ENCODE measurements at places on chromosomes 16 and 17.

DNA sequence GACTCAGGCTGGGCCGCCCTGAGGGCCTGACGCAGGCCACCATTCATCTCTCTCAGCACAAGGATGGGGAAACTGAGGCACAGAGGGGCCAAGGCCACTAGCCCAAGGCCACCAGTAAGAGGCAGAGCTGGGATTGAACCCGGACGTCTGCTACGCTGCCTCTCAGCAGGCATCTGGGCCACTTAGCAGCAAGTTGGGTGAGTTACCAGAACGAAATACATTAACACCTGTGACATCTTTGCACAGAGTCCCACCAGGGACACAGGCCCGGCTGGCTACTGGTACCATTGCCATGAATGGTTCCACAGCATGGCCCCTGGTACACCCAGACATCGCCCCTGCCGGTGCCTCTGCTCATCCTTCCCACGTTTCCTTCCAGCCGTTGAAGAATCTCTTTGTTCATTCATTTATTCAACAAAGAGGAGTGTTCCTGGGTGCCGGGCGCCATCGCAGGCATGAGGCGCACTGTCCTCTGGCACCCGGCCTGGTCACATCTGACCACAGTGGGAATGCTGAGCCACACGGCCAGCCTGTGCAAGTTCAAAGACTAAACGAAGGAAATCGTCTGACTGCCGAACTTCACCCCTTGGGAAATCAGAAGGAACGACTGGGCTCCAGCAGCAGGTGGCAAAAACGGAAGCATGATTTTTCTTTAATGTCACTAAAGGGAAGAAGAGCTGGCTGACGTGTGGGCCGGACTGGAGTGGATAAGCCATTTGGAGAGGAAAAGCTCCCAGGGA lies 7.4 kb upstream of the ZNF469 start:
- no peak for DNase-seq

DNA sequence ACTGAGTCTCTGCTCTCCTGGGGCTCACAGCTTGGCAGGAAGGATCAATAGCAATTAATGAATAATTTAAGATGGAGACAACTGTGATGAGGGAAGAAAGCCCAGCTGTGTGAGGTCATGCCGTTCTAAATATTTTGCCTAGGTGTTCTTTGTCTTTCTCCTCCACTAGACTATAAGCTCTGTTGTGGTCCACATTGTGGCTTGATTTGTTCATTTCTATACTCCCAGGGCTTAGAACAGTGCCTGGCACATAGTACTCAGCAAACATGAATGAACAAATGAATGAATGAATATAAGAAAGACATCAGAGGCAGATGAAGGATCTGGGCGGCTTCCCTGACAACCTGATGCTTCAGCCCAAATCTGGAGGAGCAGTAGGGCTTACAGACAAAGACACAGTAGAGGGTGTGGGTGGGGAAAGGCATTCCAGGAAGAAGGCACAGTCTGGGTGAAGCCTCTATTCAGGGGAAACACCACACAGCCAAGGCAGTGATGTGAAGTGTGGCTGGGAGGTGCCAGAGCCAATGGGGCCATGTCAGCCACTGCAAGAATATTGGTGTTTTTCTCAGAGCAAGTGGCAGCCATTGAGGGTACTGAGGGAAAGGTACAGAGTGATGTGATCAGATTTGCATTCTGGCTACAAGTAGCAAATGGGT lies 8.3 kb downstream of the CDH13 start:
- no peak for DNase-seq

- no peak for DNase-seq
Observed at GRCh38 chr16:86240716-86241363, 269.5 kb upstream of the FOXF1 start.

DNA sequence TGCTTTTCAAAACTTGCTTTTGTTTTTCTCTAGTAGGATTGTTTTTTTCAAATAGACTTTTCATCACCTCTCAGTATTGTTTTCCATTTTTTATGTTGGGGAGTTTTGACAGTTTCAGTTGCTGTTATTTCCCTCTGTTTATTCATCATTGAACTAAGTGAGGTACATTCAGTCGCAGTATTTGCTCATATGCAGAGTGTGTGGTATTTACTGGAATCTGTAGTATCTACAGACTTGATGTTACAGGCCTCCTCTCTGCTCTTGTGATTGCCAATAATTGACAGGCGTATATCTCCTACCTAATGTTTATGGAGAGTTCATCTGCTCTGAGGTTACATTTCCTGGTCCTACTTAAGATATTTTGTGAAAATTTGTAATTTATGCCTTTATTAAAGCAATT lies 49.6 kb downstream of the COX10 start:
- no peak for DNase-seq

DNA sequence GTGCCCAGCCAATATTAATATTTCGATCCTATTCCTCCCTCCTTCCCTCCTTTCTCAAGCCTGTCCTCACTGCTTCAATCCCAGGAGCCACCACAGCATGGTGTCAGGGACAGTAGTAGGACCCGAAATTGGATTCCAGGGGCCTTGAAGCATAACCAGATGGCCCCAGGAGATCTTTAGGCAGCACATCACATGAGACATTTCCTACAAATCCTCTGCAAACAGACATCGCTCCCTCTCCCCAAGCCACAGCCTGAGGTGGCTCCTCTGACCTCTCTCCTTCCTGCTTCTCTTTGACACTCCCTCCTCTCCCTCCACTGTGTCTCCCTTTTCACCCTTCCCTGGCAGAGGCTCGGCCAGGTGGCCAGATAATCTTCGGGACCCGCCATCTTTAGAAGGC lies 76.6 kb downstream of the BMERB1 start:
- DNase-seq: no peak

DNA sequence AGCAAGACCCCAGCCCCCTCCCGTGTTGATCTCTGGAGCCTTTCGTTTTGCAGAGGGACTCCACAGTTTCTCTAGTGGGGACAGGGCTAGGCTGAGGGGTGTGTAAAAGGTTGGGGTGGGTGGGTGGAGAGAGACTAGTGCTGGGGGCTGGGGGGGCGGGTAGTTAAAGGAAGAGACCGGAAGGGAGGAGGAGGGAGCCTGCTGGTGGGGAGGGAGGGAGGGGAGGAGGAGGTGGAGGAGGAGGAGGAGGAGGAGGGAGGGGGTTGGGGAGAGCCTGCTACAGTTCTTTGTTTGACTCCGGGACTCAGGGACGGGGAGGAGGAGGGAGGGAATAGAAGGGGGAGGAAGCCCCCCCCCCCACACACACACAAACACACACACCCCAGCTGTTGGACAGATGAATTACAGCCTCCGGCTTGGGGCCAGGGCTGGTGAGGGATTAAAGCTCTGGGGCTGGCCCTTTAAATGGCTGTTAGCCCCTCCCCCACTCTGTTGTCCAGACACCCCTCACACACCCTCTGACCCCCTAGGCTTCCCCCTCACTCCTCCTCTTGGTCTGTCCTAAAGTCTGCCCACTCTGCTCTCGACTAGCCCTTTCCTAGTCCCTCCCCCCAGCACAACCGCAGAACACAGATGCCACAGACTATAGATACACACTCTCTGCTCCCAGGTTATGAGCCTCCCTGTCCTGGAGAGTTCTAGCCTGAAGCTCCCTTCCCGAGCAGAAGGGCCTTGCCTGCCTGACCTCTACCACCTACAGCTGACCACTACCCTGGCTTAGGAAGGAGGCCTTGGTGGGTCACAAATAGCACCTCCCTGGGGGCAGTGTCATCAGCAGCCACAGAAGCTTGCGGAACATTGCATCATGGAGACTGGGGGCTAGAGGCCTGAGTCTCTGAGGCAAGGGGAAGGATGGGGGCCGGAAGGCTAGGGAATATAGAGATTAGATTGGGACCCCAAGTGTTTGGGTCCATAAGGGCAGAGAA lies 4.4 kb downstream of the KDM6B start:
- no peak for DNase-seq

DNA sequence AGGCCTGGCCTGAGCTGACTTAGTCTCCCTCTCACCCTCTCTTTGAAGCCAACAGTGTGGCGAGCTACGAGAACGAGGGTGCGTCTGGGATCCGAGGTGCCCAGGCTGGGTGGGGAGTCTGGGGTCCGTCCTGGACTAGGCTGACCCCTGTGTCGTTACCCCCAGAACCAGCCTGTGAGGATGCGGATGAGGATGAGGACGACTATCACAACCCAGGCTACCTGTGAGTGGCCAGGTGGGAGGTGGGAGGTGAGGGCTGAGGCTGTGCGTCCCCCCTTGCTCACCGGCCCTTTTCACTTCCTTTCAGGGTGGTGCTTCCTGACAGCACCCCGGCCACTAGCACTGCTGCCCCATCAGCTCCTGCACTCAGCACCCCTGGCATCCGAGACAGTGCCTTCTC lies 1.6 kb downstream of the LAT start:
- no peak for DNase-seq

DNA sequence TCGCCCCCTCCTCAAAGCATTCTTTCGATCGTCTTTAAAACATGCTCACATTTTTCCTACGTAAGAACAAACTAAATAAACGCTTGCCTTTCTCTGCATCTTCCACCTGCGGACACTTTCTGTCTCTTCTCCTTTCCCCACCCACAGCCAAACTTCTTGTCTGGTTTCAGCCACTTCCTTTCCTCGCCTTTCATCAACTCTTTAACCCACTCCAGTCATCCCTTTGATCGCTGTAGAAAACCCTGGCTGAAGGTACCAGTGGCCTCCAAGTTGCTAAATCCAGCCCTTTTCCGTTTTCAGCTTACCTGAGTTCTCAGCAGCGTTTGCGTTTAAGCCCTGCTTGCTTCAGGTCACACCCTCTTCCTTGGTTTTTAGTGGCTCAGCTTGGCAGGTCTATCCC lies 483 bp downstream of the RPA1 start:
- no peak for DNase-seq

- DNase-seq: no peak
Observed at GRCh38 chr16:75913958-75914357, 187.7 kb upstream of the CPHXL start.

DNA sequence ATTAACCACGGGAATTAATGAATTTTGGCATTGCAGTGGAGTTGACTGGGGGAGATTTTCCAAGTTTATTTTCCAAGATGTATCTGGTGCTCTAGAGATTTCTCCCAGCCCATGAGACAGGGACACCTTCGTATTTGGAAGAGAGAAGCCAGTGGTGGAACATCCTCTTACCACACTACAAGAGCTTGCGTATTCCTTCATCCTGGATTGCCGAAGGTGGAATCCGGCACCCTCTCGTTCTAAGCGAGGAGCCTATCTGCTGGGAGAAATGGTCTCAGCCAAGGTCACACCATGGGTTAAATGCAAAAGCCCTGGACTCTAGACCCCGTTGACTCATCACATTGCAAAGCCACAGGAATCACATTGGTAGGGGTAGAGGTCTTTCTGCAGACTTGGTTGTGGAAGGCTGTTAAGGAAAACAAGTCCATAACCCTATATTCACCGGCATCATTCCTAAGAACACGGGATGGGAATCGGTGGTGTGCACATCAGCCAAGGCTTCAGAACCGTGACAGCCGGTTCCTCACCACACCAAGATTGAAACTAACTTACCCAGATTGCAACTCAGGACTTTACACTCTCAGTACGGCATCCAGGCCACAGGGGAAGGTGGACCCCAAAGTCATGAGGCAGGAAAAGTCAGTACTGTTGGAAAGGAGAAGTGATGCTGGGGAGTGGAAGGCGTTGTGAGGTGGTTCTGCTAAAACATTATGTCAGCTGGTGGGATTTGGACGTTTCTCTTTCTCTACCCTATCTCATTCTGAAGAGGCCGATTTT lies 259.8 kb downstream of the CPPED1 start:
- DNase-seq: no peak

GRCh38 chr16:68539711-68540239 lies 684 bp downstream of the ZFP90 start:
- no peak for DNase-seq

DNA sequence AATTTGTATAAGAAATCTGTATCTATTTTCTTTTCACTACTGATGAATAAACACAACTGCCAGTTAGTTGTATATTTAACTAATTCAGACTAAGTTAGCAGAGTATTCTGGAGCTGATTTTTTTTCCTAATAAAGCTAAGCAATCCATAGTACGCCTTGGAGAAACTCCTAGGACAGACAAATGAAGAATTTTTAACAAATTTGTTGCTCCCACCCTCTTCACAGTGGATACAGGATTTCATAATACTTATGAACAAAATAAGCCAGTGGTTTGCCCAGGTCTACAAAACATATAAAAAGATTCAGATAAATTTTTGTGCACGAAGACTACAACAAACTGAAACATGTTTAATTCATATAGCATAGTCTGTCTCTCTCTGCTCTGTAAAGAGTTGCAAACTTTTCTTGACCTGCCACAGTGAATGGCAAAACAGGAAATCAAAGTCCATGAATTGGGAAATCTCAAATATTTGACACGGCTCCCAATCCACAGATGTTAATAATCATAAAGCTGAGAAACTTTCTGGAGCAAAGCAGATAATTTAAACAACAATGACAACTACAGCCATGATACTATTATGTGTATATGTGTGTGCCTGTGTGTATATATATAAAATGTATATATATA lies 594 bp upstream of the ABCA6 start:
- DNase-seq: no peak

GRCh38 chr17:77379832-77380231 lies 239.1 kb downstream of the SEC14L1 start:
- DNase-seq: no peak

DNA sequence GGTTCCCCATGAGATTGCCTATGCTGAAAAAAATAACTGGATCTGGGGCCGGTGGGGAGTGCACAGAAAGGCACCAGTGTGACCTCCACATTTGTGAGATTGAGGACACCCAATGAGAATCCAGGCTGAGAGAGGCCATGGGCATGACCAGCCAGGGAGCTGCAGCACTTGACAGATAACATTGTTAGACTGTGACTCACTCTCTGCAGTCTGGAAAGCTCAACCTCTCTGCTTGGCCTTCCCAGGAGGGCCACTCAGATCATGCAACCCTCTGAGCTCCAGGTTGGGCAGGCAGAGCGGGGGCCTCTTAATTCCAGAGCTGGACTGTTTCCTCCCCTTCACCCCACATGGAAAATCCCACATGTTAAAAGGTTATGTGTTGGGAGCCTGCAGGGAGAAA lies 30.1 kb downstream of the FZD2 start:
- no peak for DNase-seq

DNA sequence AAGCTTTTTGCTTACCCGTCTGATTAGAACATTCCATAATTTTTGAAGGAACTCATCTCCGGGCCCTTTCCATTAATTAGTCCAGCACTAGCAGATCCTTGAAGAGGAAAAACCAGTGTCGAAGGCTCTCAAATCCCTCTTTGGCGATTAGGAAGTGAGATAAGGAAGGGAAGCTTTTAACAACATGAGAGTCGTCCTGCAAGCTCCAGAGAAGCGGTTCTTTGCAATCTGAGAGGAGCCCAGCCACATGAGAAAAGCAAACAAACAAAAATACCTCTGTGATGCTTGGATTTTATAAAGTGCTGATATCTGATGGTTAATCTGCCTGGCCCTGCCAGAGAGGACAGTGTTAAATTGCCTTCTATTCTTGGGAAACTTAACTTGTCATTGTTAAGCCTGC lies 339.8 kb upstream of the SALL1 start:
- no peak for DNase-seq

DNA sequence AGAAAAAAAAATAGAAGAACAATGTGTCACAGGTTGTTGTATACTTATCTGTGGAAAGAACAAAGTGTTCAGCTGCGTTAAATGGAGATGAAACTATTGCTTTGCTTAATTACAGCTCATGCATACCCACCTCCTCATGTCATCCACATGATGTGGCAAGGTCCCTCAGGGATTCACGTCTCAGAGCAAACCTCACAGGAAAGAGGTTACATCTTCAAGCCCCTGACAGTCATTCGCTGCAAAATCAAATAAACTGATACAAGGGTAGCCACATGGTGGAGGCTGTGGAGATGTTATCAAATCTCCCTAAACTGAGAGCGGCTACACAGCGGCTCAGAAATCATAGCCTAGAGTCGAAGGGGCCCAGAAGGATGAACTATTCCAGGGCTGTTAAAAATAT lies 21.1 kb downstream of the GINS3 start:
- no peak for DNase-seq

- DNase-seq: no peak
Observed at GRCh38 chr17:313911-314613, 38.5 kb downstream of the RPH3AL start.
